ENCODE measurements at places on chromosomes 1 and 21.

DNA sequence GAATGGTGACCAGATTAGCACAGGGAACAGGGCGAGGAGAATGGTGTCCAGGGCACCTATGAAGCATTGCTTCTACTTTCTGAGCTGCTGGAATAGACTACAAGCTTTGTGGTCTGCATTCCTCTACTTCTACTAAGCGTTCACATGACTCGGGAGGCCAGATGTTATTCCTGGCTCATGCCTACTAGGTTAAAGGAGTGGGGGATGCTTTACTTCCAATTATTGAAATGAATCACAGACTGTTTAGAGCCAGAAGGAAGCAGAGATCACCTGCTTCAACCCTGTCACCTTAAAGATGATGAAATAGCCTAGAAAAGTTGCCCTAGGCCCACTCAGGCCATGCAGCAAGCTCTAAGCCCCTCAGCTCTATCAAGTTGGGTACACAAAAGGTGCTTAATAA lies 633.5 kb downstream of the KIF26B start:
- DNase-seq: peak; percentile 90

DNA sequence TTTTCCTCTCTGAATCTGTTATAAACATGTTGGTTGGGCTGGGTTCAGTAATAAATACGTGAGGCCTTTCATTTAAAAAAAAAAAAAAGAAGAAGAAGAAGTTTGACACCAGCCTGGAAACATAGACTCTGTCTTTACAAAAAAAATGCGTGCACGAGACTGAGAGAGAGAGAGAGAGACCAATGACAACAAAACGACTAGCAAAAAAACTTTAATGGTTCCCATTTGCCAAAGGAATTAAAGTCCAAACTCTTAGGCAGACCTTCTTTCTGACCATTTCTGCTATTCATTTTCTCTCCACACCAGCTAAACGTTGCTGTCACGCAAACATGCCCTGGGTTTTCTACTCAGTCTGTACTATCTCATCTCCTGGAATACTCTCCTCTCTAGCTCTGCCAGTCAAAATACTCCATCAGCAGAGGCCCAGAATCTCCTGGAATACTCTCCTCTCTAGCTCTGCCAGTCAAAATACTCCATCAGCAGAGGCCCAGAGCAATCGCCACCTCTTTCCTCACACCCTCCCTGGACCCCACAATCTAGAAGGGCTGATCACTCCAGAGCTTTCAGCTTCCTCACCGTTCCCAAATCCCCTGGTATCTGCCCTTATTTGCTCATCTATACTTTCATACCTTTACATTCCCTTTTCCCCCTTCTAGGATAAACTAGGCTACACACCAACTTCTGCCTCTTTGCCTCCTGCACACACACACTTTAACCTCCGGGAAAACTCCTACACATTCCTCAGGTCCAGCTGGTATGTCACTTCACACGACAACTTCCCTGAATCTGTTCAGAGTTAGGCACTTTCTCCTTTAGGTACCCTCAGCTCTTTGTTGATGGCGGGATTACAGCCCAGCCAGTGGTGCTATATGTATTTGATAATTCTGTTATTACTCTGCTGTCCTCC lies 100.0 kb downstream of the CDC7 start:
- no peak for DNase-seq

- peak; percentile 38 for DNase-seq
Measured at GRCh38 chr1:113226148-113226547, 153.2 kb downstream of the LRIG2 start.

- DNase-seq: no peak
Measured at GRCh38 chr1:25648681-25649440, 32.3 kb downstream of the MAN1C1 start.

DNA sequence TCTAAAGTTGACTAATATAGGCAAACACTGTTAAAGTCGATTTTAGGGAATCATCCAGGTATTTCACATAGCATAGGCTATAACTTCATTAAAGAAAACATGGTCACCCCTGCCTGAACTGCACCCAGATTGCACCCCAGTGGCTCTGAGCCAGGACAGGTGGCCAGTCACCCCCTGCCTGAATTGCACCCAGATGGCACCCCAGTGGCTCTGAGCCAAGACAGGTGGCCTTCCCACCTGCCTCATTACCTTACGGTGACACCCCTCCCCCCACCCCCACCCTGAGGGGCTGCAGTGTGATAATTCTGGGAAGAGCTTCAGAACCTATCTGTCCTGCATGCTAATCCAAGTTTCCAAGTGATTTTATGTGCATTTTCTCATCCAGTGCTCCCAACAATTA lies 78.9 kb downstream of the DSCAM start:
- DNase-seq: no peak

GRCh38 chr1:55128418-55128995 lies 86.7 kb downstream of the USP24 start:
- no peak for DNase-seq

DNA sequence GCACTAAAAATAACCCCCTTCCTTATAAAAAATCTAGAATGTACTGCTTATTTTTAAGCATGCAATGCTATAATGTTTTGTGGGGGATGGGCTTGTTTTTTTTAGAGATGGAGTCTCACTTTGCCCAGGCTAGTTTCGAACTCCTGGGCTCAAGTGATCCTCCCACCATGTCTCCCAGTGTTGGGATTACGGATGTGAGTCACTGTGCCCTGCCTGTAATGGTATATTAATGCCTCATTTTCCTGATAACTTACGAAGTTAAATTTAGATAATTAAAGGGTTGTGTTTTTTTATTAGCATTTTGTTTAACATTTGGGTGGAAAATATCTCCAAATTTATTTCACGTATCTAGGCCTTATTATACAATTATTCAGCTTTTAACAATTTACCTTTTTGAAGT lies 6.5 kb downstream of the RNF11 start:
- DNase-seq: no peak

GRCh38 chr1:184945029-184945428 lies 29.3 kb downstream of the NIBAN1 start:
- no peak for DNase-seq

- DNase-seq: no peak
Measured at GRCh38 chr1:246515390-246516005, 8.4 kb upstream of the SMYD3 start.

- DNase-seq: no peak
Measured at GRCh38 chr1:152886085-152886484, 8.0 kb downstream of the SMCP start.

DNA sequence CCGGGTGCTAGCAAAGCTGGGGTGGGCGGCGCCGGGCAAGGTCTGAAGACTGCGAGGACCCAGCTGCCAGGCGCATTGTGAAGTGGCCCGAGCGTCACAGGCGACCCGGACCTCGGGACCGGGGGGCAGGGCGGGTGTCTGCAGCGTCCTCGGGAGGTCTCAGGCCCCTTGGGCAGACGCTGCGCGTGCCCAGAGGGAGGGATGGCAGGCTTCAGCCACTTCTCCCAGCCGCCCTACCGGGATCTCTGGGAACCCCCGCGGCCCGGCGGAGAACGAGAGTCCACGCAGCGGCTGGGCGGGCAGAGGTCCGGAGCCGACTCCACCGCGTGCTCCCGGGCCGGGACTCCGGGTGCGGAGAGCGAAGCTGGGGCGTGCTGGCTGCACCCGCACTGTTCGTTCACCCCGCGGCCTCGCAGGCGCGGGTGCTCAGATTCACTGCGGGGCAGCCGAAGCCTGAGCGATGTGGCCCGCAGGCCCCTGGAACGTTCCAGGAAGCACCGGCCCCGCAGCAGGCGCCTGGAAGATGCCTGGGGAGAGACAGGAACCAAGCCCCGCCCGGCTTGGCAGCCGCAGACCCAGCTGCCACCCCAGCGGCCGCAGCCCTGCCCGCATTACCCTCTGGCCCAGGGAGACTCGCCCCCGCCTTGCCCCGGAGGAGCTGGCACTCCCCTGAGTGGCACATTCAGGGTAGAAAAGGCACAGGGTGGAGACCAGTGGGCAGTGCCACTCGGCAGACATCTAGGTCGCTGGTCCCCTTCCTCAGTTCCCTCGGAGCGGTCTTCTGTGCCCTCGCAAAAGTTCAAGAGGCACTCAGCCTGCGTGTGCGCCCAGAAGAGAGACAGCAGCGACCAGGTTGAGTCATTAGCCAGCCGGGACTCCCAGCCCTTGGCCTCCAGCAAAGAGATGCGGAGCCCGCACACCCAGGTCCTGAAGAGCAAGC lies at the start of gene CCDC185:
Gene CCDC185, plus strand, starts transcription at position 141 of the 940 bp plus-strand sequence. Its CDS starts 61 bp downstream, at position 202.
- no peak for DNase-seq

- DNase-seq: no peak
Measured at GRCh38 chr1:92969517-92969916, 8.3 kb upstream of the DIPK1A start.

GRCh38 chr1:28032281-28032680 lies 56.1 kb downstream of the EYA3 start:
- DNase-seq: no peak

- no peak for DNase-seq
Measured at GRCh38 chr1:9529190-9529589, 10.1 kb upstream of the SLC25A33 start.

DNA sequence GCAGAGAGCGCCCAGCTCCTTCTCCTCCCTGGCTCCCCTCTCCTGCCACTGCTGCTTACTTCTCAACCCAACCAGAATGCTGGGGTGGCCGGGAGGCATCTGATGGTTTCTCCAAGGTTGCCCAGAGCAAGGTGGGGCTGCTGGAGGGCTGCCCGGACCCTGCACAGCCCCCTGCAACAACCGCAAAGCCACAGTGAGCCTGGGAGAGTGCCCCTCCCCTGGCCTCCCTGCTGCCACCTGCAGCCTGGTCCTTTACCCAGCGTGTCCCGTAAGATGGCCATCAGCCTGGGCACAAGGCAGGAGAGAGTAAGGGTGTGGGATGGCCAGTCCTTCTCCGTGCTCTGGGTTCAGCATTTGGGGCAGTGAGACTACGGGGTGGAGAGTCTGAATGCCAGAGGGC lies 17.0 kb downstream of the MX2 start:
- peak; percentile 9 for DNase-seq

DNA sequence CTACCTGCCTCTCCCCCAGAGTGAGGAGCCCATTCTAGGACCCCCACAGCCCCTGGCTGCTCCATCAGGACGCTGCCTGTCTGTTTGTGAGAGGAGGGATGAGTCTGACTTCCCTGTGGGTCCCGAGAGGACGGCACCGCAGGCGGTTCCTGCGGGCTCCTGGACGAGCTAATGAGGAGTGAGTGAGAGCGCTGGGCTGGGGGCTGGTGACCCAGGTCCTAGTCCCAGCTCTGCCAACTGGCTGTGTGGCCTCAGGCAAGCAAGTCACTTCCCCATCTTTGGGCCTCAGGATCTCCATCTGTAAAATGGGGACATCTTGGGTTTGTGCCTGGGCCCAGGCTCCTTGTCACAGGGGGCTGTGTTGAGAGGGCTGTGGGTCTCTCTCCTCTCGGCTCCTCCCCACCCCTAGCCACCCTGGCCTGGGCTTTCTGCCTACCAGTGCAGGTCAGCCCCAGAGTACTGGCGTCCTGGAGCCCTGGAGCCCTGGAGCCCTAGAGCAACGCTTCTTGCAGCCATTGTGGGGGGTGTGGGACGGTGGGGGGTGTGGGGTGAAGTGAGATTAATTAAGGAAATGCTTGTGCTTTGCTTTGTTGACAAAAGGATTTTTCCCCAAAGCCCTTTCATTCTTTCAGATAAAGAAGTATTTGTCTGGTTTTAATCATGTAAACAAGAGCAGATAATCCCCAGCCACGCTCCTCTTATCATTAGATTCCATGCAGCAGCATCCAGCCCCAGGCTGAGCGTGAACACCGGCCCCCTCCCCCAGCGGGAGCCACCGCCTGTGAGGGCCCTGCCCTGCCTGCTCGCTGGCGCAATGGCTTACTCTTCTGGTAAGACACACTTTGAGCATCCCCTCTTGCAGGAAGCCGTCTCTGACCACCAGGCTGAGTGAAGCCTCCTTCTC lies 26.8 kb downstream of the SLC1A7 start:
- DNase-seq: no peak

DNA sequence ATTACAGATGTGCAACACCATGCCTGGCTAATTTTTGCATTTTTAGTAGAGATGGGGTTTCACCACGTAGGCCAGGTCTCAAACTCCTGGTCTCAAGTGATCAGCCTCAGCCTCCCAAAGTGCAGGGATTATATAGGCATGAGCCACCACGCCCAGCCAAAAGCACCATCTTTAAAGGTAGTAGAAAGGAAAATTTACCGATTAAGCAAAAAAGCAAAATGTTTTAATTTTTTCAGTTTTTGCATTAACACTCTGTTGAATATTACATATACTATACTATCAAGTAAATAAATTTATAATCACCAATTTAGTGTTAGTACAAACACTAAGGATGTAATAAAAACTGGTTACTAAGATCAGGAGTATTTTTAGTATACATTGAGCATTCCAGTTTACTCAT lies 20.6 kb downstream of the RC3H1 start:
- no peak for DNase-seq

GRCh38 chr1:26583646-26584485 lies 54.3 kb downstream of the RPS6KA1 start:
- no peak for DNase-seq

DNA sequence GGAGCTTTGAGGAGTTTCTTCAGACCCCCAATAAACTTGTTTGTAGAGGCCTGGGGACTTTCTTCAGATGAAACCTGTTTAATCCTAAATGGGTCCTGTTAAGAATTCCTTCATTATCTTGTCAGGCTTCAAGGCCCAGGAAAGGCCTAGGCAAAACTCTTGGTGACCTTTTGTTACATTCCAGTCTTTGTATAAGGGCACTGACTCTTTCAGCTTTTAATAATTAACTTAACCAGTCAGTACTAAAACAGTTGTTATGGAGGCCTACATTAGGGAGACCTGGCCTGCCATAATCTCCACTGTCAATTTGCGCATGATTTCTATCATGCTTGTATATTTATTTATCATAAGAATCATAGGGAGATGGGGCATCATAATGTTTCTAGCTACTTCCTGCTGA lies 110.2 kb downstream of the FCRL5 start:
- DNase-seq: no peak

DNA sequence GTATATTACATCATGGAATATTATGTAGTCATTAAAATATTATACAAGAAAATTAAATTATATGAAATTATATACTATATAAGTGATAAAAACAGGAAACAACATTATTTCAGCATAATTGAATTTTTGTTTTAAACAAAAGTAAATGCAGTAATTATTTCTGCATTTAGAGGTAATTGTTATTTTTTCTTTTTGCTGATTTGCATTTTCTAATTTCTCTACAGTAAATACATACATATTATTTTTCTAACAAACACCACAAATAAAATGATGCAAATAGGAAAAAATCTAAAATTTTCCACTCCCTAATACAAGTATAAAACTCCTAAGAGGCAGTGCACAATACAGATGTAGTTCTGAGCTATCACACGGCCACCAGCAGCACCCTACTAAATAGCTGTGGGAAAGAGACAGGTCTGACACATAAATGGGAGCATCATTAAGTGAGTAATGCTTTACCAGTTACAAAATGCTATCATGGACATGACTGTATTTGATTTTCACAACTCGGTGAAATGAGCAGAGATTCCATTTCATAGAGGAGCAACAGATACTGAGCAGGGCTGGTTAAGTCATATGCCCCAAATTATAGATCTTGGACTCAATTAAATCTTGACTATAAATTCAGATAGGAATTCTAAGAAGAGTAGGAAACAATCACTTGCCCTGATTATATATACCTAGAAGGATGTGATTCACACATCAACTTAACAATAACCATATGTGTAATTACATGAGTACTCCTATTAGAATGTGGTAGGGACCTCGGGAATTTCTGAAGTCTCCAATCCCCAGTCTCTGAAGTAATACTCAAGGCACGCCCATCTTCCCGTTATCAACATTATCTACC lies 49.0 kb downstream of the NRIP1 start:
- DNase-seq: no peak
